Stimulated activated CD4-positive, alpha-beta T cell treated with anti-CD3 and anti-CD28 coated beads, Interleukin-4, amount 100 ng/mL, for 1 hour (primary cell): ENCODE measurements at places on chromosomes 2 and 18.

DNA sequence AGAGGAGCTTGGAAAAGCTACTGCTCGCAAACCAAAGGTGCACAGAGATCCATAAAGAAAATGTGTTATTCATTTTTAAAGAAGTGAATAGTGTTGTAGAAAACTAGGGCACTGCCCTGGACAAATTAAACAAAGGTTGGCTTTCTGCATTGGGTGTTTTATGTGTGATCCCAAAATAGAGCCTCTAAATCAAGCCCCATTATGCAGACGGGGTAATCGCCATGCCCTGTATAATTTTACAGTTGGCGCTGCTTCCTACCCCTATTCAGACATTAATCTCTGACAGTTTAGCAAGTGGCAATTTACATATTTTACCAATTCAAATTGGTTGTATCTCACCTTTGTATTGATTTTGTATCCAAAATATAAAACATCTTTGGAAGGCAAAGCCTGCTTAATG is 109.1 kb downstream of the PID1 start:
- DNase-seq: no peak

- no peak for DNase-seq
Observed at GRCh38 chr2:65483763-65484162, 51.4 kb upstream of the SPRED2 start.

- DNase-seq: no peak
Observed at GRCh38 chr2:226835420-226835795, 446 bp upstream of the RHBDD1 start.

DNA sequence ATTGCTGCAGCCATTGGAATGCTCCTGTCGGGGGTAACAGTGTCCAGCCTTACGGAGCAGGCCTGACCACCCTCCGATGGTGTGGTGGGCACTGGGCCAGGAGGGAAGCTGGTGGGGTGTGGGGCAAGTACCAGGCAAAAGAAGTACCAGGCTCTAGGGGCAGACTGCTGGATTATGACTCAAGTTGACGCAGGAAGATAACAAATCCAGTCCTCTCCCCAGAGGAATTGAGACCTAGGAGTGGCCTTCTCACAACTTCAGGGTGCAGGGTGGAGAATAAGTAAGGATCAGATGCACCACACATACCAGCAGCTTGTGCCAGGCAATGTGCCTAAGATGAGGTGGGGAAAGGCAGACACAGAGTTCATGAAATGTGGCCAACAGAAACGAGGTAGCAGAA is 37.9 kb downstream of the SEMA4F start:
- no peak for DNase-seq

- DNase-seq: no peak
Observed at GRCh38 chr18:59923539-59924196, 23.9 kb downstream of the PMAIP1 start.

DNA sequence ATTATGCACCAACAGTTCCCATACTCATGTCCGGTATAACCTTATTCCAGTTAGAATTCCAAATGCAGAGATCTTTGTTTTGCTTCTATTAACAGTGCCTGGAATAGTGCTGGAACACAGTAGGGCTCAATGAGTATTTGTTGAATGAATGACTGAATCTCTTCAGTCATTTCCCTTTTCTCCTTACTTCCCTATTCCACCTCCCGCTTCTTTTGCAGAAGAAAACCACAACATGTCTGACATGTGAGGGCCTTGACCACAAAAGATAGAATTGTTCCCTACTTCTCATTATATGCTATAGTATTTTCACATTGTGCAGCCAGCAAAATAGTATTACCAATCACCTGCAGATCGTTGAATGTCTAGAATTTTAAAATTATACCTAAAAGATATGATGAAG is 19.5 kb upstream of the HNRNPLL start:
- no peak for DNase-seq

DNA sequence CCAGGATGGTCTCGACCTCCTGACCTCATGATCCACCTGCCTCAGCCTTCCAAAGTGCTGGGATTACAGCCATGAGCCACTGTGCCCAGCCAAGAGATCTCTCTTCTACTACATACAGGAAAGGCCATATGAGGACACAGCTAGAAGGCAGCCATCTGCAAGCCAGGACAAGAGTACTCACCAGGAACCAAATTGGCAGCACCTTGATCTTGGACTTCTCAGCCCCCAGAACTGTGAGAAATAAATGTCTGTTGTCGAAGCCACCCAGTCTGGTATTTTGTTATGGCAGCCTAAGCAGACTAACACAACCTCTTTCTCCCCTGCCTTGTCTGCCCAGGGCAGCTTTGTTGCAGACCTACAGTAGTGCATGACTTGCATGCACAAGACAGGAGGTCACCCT is 211.3 kb upstream of the HAAO start:
- no peak for DNase-seq

GRCh38 chr18:63073481-63073880 is 246.1 kb downstream of the BCL2 start:
- no peak for DNase-seq

GRCh38 chr2:236887531-236887930 is 198.2 kb upstream of the COPS8 start:
- no peak for DNase-seq

DNA sequence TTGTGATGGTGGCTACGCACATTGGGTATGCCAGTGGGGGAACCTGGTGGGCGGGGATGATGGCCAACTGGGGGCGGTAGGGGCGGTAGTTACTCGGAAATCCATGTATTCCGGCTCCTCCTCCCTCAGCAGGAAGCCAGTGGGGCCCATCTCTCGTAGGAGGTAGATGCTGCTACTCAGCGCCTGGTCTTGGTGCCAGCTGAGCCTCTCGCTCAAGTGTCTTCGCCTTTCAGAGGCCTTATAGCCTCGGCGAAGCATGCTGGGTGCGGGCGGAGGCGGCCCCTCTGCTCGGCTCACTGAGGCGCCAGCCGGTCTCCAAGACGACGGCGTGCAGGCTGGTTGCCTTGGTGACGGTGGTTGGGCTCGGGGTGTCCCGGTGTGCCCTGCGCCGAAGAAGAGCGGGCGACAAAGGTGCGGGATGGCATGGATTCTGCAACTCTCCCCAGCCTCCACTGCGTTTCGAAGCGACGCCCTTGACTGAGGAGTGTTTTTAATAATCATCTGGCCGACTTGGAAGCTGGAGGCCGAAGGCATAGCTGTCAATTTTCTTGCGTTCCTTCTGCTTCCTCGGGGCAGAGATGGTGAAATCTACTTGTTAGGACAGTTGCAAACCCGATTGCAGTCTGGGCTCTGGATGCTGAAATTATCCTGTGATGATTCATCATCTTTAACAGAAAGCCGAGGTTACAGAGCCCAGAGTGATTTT is at the start of gene ZSWIM2:
TSS of gene ZSWIM2 (minus strand) at position 298 of the 706 bp plus-strand sequence. CDS start at position 258, 40 bp downstream.
- peak; percentile 5 for DNase-seq

GRCh38 chr2:127149384-127149783 is 42.4 kb upstream of the BIN1 start:
- no peak for DNase-seq

DNA sequence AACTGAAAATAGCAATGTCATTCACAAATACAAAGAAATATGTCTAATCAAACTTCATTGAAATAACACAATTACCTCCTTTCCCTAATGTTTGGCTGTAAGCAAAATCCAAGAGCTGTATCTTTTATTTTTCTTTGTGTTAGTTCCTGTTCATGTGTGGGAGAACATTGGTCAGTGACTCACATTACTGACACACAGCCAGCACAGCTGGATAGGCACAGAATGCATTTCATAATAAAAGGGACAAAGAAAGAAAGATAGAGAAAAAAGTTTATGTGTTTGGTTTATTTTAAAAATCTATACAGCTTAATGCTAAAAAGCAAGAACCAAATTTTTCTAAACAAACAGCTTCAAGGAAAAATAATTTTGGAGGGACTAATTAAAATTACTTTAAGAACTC is 185.6 kb upstream of the COL3A1 start:
- DNase-seq: no peak

GRCh38 chr2:38037325-38037724 is 38.6 kb downstream of the CYP1B1 start:
- DNase-seq: no peak

DNA sequence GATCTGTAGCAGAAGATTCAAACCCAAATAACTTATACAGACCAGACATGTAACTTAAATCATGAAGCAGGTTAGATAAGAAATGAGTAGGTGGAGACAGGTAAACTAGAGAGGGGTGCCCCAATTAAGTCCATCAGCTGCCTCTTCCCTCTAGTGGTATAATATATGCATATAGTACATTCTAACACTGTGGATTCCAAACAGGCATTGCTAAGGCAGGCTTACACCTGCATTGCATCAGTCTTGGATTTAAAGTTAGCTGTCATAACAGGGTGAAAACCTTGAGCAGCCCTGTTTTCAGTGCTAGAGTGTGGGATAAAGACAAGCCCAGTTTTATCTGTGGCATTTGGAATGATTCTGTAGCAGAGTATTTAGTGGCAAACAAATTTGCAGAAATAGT is 63.4 kb downstream of the NYAP2 start:
- no peak for DNase-seq

GRCh38 chr2:101253703-101254450 is 1.2 kb downstream of the CNOT11 start:
- no peak for DNase-seq

DNA sequence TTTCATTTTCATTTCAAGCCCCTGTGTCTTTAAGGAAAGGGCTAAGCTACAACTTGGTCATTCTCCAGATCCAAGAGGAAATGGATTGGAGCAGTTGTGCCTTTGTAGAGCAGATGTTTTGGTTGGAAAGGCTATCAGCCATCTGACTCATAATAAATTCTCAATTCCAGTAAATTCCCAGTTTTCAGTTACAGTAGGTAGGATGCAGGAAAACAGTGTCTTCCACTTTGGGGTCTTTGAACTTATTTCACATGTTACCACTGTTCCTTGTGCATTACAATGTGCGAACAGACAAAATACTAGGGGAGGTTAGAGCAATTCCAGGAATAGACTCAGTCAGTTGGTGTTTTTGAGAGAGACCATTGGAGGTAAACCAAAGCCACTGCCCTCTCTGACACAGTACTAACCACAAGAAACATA is 211.9 kb downstream of the BABAM2 start:
- DNase-seq: no peak

DNA sequence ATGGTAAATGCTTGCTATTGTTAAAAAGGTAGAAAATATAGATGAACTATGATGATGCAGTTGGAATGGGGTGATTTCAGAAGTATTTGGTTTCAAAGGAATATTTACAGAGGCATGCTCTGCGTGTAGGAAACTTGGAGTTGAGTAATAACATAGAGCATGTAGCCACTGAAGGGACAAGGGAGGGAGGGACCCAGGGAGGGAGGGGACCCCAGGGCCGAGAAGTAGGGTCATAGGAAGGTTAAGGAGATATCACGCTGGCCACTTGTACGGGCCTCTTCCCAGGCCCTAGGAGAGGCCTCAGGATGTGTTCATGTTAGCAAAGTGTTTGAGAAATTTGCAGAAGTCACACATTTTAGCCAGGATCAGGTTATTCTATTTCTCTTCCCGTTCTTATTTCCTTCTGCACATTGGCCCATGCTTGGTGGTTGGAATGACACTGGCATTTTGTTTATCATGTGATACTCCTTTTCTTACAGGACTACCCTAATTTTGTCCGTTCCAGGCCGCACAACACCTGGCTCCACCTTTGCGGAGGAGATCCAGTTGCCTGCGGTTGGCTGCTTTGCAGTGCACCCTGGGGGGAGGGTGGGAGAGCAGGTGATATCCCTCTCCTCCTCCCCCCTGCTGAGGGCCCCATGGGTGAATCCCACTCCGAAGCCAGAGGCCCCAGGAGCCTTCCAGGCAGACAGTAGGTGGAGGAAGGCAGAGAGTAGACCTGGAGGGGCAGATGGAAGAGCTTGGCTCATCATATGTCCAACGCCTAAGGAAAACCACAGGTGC is 16.9 kb upstream of the ACKR3 start:
- no peak for DNase-seq

DNA sequence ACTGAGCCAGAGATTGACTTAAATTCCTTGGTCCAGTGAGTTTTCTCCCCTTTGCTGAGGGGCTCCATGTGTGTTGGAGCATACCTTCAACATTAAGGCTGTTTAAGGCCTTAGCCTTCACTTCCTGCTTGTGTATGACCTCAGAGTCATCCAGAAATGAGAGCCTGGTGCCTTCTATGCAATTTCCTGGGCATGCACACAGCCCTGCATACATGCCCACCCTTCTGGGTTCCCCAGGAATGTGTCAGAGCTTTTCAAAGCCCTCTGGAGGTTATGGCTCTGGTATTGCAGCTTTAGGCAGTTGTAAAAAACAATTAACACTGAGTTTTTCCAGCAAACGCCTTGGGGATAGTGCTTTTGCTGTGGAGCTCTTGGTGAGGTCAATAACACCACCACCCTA is 16.7 kb downstream of the IL1R1 start:
- DNase-seq: no peak

DNA sequence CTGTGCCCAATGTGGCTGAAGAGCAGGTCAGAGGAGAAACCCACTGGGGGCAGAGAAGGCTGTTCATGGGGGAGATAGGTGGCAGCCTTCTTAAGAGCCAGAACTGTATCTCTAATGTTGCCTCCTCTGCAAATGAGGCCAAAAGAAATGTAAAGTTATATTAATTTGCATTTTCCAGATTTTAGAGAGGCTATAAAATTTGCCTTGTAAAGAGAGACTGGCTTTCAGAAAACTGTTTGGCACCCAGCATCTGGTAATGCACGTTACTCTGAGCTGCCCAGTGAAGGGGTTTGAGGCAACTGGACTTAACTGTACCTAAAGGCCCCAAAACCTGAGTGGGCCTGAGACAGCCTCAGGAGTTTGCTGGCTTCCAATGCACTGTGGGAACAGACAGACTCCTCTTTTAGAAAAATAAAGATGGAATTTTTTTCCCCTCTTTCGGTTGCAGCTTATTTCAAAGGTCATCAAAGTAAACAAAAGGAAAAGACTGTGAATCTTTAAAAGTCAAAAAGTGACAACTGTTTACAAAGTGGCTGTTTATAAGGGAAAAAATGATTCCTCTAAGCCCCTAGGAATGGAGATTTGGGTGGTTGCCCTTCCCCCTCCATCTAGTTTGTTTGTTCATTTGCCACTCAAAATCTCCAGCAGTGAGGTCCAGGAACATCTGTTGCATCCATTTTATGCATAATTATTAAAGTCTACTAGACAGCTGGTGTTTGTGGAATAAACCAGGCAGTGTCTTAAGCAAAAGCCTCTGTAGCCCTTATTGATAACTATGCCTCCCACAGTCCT is 132.2 kb upstream of the ZFP36L2 start:
- no peak for DNase-seq

- no peak for DNase-seq
Observed at GRCh38 chr18:40079786-40080185, 1875.2 kb upstream of the PIK3C3 start.

GRCh38 chr2:120920454-120921148 is 184.9 kb downstream of the GLI2 start:
- DNase-seq: no peak

GRCh38 chr18:37322492-37323035 is 243.0 kb downstream of the CELF4 start:
- DNase-seq: no peak

GRCh38 chr18:2547477-2548087 is 23.7 kb downstream of the METTL4 start:
- no peak for DNase-seq

GRCh38 chr2:134846213-134846612 is 7.8 kb downstream of the ACMSD start:
- DNase-seq: no peak

GRCh38 chr18:61261870-61262269 is 71.4 kb upstream of the CDH20 start:
- DNase-seq: no peak
